ENCODE measurements at places on chromosomes 5 and 9.

DNA sequence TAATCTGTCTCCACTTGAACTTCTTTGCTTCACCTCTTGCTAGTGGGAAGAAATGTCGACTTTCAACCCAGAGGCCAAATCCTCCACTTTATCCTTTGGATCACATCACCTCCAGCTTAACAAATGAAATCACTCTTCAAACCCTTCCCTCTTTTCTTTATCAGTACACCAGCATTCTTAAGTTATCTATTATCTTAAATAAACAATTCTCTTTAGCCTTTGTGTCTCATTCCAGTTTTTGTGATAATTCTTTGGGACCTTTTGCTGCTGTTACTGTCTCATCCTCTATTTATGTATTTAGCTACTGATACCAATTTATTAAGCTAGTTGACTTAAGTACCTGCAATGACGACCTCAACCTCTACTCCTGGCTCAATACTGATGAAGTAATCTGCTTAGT is 28.1 kb upstream of the FBN2 start:
- no peak for DNase-seq

DNA sequence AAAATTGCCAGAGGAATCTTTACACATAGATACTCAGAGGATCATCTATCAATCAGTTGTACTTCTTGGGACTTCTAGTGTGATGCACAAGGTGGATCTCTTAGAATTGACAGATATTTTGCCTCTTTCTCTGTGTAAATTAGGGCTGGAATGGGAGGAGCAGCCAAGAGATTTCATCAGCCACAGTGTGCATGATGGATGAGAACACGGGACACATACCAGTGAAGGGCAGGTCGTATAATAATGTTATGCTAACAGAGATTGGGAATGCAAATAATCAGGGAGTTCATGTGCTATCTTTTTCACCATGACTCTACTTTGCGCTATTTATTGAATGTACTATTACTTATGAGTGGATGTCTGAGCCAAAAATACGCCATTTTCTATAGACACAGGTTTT is 43.3 kb upstream of the ISOC1 start:
- no peak for DNase-seq

DNA sequence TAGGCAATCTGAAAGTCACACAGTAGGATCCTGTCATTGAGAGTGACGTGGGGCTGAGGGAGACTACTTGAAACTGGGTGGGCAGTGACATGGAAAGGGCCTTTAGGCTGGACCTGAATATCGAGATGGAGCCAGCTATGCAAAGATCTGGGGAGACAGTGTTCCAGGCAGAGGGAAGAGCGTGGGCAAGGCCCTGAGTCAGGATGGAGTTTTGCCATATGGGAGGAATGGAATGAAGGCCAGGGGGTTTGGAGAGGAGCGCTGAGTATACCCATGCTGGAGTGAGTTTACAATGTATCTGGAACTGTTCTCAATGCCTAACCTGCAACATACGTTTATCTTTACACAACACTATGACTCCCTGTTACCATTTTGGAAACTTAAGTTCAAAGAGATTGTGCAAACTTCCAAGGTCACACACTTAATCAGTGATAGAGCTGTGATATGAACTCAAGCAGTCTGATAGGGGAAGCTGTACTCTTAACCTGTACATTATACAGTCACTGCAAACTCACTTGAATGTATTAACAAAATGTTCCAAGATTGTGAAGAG is 33.5 kb downstream of the INSYN2B start:
- DNase-seq: no peak

DNA sequence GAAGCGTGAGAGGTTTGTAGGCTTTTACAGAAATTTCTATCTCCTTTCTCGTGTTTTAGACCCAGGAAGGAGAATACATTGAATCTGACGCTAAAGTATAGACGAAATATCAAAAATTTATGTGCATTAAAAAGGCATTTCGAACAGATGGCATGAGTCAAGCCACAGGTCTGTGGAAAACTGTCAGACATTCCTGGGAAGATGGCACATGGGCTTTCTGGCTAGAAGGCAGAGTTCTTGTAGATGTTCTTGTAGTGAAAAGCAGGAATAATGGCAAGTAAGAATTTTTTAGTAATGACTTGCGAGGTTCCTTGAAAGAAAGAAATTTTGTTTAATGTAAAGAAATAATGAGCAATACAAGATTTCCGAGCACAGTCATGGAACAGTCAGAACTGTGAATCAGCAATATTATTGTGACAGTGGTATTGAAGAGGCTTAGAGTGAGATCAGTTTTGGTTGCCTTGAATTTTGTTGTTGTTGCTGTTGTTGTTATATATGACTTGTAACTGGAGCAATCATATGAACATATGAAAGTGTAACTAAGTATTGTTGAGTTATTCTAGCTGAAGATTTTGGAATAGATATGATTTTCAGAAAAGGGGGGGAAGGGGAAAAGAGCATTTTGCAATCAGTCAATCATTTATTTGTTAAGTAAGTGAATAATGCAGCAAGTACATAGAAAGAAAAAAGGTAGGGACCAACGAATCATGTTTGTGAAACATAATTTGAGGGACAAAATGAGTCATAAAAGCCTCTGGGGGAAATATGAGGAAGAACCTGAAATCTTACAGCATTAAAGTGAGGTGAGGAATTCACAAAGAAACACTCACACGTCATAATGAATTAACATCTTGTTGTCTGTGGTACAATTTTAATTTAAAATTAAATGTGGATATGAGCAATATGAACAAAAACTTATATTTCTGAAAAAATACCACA is 339.0 kb upstream of the CTNND2 start:
- no peak for DNase-seq

GRCh38 chr9:72315510-72316311 is 49.3 kb downstream of the ZFAND5 start:
- no peak for DNase-seq

- DNase-seq: no peak
These were observed 25.0 kb downstream of the CCDC69 start for GRCh38 chr5:151198861-151199260.

GRCh38 chr5:126099077-126099476 is 324.1 kb upstream of the GRAMD2B start:
- no peak for DNase-seq

- no peak for DNase-seq
These were observed 7.3 kb upstream of the SPARC start for GRCh38 chr5:151694035-151694485.

DNA sequence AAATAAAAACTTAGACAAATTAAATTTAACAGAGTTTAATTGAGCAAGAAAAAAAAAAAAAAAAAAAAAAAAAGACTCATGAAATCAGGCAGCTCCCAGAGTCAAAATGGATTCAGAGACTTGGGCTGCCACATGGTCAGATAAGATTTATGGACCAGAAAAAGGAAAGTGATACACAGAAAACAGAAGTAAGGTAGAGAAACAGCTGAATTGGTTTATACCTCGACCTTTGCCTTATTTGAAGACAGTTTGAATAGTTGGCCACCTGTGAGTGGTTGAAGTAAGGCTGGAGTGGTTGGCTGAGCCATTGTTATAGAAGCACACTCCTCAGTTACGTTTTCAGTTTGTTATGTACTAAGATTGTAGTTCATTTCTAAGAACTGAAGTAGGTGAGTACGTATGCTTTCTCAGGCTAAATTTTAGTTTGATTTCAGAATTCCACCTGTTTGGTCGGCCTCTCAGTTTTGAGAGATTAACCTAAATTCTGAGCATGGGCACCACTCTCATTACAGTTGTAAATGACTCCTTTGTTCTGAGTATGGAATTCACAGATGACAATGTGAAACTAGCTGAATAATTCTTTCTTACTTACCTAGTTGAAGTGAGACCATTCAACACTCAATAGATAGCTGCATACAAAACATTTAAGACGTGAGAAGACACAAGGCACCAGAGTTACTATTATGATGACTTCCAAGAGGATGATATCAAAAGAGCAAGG is 149.0 kb downstream of the AOPEP start:
- DNase-seq: no peak

- no peak for DNase-seq
These were observed 365.0 kb upstream of the CDH9 start for GRCh38 chr5:27403243-27403882.

DNA sequence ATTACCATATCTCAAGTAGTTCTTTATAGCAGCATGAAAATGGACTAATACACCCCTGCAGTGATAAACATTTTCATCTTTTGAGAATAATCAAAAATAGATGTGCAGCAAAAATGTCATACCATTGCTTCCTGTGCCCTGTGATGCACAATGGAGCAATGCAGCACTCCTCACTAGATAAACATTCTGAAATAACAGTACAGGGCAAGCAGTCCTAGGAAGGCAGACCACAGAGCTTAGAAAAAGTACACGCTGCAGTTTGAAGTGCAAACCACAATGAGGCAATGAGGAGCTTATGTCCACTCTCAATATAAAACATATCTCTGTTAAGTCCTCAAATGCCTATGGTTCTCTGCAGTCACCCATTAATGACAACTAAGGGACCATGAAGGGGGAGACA is 367.6 kb downstream of the PDE4D start:
- DNase-seq: no peak

DNA sequence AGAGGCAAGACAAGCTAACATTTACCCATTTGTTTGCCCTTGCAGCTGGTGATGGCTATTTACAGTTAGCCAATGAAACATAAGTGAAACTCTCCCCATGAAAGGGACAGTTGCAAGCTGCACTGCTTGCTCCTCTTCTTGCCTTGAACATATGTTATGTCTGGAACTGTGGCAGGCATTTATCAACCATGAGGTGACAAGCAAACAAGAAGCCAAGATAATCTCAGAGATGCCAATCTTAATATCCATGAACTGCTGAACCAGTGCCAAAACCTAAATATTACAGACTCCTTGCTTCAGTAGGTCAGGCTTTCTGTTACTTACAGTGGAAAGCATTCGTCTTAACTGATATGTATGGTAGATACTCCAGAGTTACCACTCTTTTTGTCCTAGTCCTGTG is 133.4 kb downstream of the ACTBL2 start:
- no peak for DNase-seq

- DNase-seq: no peak
These were observed 85.0 kb downstream of the CAMSAP1 start for GRCh38 chr9:135822374-135822755.

DNA sequence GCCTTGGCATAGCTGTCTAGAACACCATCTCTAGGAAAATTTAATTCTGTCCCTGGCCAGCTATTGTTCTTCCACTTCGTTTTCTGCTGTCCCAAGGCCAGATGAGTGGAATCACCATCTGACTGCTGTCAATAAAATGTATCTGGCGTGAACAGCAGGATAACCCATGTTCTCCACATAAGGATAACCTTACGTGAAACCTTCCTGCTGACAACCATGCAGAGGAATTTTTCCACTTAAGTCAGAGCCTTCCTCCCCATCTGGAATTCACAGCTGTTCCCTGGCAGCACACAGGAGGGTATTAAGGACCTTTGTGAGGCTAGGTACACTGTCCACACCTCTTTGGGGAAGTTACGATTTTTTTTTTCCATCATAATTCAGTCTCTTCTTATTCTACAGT is 28.6 kb downstream of the RNF44 start:
- DNase-seq: no peak

GRCh38 chr5:157351802-157352092 is 85.8 kb downstream of the CYFIP2 start:
- DNase-seq: no peak

- DNase-seq: no peak
These were observed 25.5 kb downstream of the NUP188 start for GRCh38 chr9:128972956-128973355.

DNA sequence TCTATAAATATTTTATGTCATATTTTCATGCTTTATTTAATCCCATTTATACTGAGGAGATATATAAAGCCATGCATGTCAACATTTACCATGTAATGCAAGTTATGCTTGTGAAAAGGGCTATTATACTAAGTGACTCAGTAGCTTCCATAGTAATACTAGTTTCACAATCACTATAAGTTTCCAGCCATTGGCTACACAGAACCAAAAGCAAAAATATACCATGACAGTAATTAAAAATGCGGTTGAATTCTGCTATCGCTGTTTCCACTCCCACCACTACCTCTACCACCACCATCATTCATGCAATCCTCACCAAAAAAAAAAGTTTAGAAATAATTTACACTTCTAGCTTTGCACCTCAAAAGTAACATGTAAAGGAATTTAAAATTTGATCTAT is 60.2 kb downstream of the MLLT3 start:
- peak; percentile 21 for DNase-seq

- no peak for DNase-seq
These were observed 9.3 kb upstream of the OR13F1 start for GRCh38 chr9:104494808-104495207.

DNA sequence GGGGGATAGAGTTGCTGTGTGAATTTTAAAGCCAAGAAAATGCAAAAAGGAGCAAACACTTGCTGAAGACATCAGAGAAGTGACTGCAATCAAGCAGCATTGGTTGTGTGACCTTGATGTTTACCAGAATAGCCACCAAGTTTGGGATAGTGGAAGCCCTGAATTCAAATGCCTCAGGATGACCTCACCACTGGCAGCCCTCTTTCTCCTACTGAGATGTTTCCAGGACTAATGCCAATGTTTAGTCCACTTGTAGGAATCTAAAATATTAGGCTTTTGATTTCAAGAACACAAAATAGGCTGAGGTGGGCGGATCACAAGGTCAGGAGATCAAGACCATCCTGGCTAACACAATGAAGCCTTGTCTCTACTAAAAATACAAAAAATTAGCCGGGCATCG is 112.2 kb upstream of the NUDT12 start:
- no peak for DNase-seq

- DNase-seq: no peak
These were observed 195.3 kb downstream of the FBXL7 start for GRCh38 chr5:15695215-15695731.

DNA sequence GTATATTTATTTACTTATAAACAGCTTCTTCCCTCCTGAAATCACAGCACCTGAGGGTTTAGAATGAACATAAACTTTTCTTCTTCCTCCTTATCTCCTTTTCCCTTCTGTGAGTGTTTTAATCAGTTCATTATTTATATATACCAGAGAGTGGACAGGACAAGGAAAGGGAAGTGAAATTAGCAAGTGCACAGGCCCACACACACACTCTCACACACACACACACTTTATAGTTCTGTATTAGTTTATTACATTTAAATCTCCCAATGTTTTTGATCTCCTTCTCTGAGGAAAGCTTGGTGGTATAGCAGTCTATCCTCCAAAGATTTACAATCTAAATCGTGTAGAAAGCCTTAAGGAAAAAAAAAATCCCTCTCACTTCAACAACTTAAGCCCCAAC is 353.5 kb downstream of the NDUFS4 start:
- no peak for DNase-seq

- no peak for DNase-seq
These were observed 223.4 kb upstream of the SLC24A2 start for GRCh38 chr9:20012232-20012631.

GRCh38 chr5:75524071-75524470 is 12.4 kb downstream of the POLK start:
- DNase-seq: no peak

GRCh38 chr5:146440870-146441495 is 6.2 kb upstream of the TCERG1 start:
- no peak for DNase-seq

DNA sequence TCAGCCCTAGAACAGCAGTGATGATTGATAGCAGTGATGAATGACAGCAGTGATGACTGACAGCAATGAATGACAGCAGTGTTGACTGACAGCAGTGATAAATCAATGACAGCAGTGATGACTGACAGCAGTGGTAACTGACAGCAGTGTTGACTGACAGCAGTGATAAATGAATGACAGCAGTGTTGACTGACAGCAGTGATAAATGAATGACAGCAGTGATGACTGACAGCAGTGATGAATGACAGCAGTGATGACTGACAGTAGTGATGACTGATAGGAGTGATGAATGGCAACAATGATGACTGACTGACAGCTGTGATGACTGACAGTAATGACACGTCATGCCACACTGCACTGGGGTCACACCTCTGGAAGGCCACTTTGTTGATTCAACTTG is 106.8 kb downstream of the ENTREP1 start:
- no peak for DNase-seq

Measured in stimulated activated naive CD8-positive, alpha-beta T cell treated with anti-CD3 and anti-CD28 coated beads, Interleukin-15, amount 100 ng/mL, for 72 hours (primary cell).